NCI-H2029 treated with DMSO at 0.1 percent for 48 hours (cell line): ENCODE measurements at places on chromosomes 12 and 14.

GRCh38 chr12:112188130-112188830 lies 62.9 kb downstream of the TRAFD1 start:
- DNase-seq: no peak

- no peak for DNase-seq
Measured at GRCh38 chr14:54440037-54440436, 1.1 kb downstream of the CNIH1 start.

DNA sequence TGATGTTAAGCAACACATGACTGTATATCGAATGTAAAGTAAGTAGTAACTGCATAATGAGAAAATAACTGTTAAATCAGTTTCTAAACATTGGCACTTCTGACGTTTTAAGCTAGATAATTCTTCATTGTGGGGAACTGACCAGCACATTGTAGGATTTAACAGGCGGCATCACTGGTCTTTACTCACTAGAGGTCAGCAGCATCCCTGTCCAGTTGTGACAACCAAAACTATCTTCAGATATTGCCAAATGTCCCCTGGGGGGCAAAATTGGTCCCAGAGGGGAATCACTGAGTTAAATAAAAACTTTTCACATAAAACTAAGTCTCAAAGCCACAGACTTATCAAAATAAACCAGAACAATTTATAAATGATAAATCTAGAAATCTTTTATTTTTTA lies 65.3 kb downstream of the BLTP3B start:
- no peak for DNase-seq

DNA sequence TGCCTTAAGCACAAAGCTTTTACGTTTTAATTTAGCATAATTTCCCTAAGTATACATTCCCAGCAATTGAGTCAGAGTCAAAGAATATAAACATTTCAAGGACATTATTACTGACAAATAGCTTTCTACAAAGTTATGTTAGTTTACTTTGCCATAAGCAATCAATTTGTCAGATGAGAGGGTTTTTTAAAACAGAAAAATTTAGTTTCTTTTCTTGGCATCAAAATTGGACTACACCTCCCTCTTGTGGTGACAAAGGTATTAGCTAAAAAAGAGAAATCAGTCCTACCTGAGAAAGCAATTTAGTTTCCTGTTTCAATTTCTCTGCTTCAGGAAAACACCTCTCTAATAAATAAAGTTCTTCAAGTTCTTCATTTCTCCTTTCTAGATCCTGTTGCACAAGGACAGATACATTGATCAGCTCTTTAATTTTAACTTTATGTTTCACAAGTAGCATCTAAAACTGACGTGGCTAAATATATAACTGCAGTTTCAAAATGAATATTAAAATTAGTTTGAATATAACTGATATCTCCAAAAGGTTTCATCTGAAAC lies 39.9 kb downstream of the DNAI7 start:
- DNase-seq: peak; percentile 4

GRCh38 chr14:35696119-35696518 lies 113.0 kb downstream of the RALGAPA1 start:
- DNase-seq: no peak

DNA sequence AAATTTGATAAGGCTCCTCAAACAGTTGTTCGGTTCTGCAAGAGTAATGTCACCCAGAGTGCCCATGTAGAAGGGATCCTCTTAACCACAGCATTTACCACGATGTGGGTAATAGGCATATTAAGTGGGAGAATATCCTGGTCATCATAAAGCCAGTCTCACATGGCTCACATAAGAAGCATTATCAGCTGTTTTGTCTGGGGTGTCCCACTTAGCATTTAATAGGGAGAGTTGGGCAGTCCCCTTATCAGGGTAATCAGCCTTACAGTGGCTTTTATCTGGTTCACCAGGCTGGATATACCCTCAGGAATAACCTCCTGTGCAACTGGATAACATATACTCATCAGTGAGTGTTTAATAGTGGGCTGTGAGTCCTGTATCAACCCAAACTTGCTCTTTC lies 12.9 kb upstream of the TMEM263 start:
- DNase-seq: no peak

GRCh38 chr14:69137843-69138535 lies 14.9 kb downstream of the DCAF5 start:
- DNase-seq: no peak

- DNase-seq: no peak
Measured at GRCh38 chr12:110546339-110546738, 36.8 kb downstream of the PPTC7 start.

GRCh38 chr12:90305379-90305778 lies 596.7 kb upstream of the ATP2B1 start:
- DNase-seq: no peak

DNA sequence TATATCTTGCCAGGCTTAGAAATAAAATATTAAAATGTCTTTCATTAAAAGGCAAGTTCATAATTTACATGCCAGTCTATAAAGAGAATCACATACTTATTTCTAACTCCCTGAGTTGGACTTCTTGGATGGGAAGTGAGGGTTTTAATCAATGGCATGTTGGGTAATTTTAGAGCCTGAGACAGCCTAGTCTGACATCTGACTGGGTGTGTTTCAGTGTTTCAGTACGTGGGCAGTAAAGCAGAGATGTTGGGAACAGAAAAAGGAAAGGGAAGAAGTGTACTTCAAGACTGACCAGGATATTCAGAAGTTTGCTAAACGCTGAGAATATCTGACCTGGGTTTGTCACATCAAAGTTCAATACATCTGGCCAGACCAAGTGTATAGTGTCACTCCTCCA lies 171.8 kb downstream of the BTG1 start:
- no peak for DNase-seq

DNA sequence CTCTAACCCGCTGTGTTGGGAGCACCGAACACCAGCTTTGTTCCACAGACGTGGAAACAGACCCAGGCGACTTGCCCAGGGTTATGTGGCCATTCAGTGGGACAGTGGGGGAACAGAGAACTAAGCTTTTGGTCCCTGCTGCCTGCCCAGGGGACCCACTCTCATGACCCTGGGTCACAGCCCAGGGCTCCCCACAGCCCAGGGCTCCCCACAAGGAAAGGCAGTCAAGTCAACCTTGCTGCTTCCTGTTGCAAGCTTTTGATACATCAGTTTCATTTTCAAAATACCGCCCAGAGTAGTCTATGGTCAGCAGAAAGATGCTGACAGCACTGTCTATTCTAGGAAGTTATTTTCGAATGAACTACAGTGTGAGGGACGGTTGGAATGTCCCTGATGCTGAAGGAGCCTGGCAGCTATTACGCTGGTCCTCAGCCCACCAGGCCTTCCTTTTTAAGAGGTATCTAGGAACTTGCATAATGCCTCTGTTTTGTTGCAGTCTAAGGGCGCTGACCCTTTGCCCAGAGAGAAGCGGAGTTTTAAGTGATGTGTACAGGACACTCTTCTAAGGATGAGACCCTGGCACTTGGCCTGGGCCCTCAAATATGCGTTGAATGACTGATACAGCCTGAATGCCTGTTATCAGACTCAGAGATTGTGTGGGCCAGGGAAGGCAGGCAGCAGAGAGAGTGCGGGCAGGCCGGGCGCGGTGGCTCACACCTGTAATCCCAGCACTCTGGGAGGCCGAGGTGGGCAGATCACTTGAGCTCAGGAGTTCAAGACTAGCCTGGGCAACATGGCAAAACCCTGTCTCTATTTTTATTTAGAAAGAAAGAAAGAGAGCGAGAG lies 12.6 kb upstream of the TTC7B start:
- DNase-seq: no peak

DNA sequence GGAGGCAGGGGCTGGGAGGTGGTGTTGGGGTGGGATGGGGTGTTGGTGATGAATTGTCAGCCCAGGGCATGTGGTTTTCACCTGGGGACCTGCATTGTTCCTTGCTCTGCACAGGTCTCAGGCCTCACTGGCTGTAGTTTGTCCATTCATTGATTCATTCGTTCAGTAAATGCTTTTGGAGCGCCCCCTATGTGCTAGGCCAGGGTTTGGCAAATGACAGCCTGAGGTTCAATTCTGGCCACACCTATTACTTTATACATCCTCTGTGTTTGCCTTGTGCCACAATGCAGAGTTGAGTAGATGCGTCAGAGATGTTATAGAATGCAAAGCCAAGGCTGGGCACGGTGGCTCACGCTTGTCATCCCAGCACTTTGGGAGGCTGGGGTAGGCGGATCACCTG lies 4.7 kb downstream of the ADCK1 start:
- DNase-seq: no peak

DNA sequence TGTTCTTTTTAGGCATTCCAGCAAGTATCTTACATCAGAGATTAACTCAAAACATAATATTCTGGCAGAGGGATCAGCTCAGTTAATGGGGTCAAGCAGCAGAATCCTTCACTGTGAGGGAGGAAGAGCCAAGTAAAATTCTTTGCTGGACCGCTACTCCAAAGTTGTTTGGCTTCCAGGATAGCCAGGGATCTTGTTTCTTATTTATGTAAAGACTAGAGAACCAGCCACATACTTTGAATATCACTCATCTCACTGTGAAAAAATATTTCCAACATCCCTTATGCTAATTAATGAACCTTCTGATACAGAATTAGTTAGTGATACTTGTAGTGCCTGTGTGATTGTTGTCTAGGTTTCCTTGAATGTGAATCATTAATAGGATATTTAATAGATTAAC lies 94.2 kb downstream of the PLEKHA5 start:
- DNase-seq: no peak

DNA sequence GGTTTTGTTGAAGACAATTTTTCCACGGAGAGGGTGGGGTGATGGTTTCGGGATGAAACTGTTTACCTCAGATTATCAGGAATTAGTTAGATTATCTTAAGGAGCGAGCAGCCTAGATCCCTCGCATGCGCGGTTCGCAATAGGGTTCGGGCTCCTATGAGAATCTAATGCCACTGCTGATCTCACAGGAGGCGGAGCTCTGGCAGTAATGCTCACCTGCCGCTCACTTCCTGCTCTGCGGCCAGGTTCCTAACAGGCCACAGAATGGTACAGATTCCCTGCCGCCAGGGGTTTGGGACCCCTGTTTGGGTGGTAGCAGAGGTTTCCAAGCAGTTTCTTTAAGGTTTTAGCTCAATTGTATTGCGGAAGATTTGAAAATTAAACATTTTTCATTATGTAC lies 439.8 kb upstream of the OR4E1 start:
- DNase-seq: no peak

DNA sequence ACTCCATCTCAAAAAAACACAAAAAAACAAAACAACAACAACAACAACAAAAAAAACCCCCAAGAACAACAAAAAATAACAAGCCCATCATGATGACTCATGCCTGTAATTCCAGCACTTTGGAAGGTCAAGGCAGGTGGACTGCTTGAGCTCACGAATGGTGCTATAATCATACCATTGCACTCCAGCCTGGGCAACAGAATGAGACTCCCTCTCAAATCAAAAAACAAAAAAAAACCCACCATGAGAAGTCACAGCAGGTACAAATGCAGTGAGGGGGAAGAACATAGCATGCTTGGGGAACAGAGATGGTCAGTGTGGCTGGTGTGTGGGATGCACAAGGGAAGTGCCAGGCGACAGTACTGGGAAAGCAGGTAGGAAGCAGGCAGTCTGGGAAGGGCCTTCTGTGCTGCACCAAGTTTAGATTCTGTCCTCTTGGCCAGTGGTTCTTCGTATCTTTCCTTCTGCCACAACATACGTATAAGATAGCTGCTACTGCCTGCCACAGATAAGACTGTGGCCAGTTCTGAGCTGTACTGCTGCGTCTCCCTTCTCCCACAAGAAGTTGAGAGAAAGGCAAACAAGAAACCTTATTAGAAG lies 28.0 kb downstream of the ATG14 start:
- DNase-seq: no peak

DNA sequence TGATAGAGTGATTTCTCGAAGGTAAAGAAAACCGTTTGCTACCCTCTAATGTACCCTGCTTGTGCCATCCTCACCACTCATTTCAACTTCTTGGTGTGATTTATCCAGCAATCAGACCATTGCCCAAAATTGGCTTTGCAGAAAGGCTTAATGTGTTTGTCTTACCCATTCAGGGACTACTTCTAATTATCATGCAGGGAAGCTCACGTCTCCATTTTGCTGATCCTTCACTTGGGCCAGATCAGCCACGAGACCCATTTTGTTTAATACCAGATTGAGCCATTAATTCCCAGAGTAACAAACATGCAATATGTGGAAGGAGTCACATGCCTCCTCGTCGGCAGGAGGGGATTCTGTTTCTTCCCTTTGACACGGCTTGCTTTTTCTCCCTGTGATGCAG lies 51.1 kb upstream of the CRY1 start:
- no peak for DNase-seq

DNA sequence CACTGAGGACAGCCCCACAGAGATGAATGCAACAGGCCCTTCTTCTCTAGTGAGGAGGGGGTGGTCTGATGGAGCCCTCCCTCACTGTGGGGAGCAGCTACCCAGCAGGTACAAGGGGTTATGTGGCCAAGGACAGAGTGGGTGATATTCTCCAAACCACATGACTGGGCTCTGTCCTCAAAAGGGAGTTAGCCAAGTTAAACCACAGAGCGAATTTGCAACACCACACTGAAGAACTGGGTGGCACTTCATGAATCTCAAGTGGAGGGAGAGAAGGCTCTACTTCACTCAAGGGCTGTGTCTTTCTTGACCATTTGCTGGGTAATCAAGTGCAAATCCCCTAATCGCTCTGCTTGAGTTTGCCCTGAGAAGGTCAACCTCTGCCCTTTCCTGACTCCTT lies 12.5 kb downstream of the GPR68 start:
- peak; percentile 63 for DNase-seq

GRCh38 chr12:2640709-2641108 lies 154.1 kb upstream of the FKBP4 start:
- no peak for DNase-seq

DNA sequence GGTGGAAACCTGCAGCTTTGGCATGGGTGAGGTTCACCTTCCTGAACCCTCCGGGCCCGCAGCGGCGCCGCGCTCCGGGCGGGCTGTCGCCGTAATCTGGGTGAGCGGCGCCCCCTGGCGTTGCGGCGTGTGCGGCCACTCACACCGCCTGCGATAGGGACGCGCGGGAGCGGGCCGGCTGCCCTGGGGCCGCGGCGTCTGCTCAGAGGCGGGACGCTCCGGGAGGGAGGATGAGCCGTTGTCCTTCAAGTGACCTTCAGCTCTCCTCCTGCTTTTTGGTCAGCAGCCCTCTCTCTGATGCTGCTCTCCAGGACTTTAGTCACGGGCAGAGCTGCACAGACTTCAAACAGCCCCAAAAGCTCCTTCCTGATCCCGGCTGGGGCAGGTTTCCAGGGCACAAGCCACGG lies 211.7 kb upstream of the FKBP4 start:
- DNase-seq: peak; percentile 10

DNA sequence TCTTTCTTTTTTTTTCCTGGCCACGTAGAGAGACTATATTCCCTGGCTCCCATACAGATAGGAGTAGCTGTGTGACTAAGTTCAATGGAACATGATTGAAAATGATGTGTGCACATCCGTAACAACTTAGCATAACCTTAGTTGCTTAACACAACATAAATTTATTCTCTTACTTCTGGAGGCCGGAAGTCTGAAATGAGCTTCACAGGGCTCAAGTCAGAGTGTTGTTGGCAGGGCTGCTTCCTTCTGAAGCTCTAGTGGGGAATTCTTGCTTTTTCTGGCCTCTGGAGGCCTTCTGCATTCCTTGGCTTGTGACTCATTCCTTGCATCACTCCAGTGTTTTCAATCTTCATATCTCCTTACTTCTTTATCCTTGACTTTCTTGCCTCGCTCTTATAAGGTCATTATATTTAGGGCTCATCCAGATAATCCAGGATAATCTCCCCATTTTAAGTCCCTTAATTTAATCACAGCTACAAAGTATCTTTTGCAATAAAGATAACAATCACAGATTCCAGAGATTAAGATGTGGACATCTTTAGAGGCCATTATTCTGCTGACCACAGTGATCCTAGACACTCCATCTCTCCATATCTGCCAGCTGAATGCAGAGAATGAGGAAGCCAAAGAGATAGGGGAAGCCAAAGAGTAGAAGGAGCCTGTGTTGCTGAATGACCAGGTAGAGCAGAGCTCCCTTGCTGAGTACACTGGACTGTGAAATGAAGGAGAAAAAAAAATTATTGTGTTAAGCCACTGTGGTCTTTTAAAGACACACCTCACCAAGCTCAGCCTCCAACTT lies 21.0 kb upstream of the SNX6 start:
- DNase-seq: no peak
